Chondrocyte (in vitro differentiated cells): ENCODE measurements at places on chromosomes 13 and 19. TPM values are rescaled to one million over a fixed set of nuclear protein-coding genes. Genes with fewer than 3 reads are reported as not detected.

FKRP gene
- 25.2 to 27.7 TPM (median 26.6 TPM) in 3 replicates for total RNA-seq

GRCh38 chr19:3818918-3819317 is 32.7 kb upstream of the MATK start:
- no peak overlapping the region for H3K4me3 ChIP-seq
- DNase-seq, result no peak
- peaks cover 10% of the 10 kb centered on the region for H3K27me3 ChIP-seq
- H3K27ac ChIP-seq, result no peak overlapping the region
- no peaks in the 10 kb centered on the region for H3K36me3 ChIP-seq

GRCh38 chr13:97015661-97016350 is 21.5 kb upstream of the OXGR1 start:
- no peak overlapping the region for H3K27ac ChIP-seq
- no peak for DNase-seq
- peaks cover 11% of the 10 kb centered on the region for H3K27me3 ChIP-seq
- peaks cover 24% of the 10 kb centered on the region for H3K4me1 ChIP-seq
- no peaks in the 10 kb centered on the region for H3K36me3 ChIP-seq

SKA3 gene
- 3.1 to 4.7 TPM (median 4.2 TPM) in 3 replicates for total RNA-seq

- no peak overlapping the region for H3K4me3 ChIP-seq
- H3K36me3 ChIP-seq, result peaks cover 4% of the 10 kb centered on the region
- H3K27me3 ChIP-seq, result no peaks in the 10 kb centered on the region
- peak overlapping the region; percentile 38 for H3K27ac ChIP-seq
Measured at GRCh38 chr13:32737679-32738078, 151.4 kb downstream of the PDS5B start.

GRCh38 chr13:21833921-21834320 is 163.0 kb downstream of the FGF9 start:
- H3K27ac ChIP-seq, result no peak overlapping the region
- no peaks in the 10 kb centered on the region for H3K36me3 ChIP-seq
- H3K4me3 ChIP-seq, result no peak overlapping the region

PTPRS gene
- total RNA-seq, result 129 to 133 TPM (median 130 TPM) in 3 replicates

GRCh38 chr13:91369441-91369831 is 21.9 kb downstream of the MIR17HG start:
- peaks cover 14% of the 10 kb centered on the region for H3K4me1 ChIP-seq
- no peak overlapping the region for H3K27ac ChIP-seq
- no peak for DNase-seq
- H3K27me3 ChIP-seq, result no peaks in the 10 kb centered on the region
- H3K4me3 ChIP-seq, result no peak overlapping the region

CEACAM8 gene
- total RNA-seq, result not detected in 3 replicates

ZNF846 gene
- total RNA-seq, result 18.8 to 20.3 TPM (median 19.4 TPM) in 3 replicates

DNA sequence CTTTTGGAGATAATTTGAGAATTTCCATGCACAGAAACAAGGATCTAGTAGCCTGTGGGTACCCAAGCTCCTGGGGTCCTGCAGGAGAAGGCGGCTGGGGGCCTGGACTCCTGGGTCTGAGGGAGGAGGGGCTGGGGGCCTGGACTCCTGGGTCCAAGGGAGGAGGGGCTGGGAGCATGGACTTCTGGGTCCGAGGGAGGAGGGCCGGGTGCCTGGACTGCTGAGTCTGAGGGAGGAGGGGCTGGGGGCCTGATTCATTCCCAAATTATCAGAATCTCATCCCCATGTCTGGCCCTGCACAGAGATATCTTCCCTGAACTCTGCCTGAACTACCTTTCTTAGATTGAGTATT is 520 bp upstream of the RDH13 start:
- no peak for DNase-seq
- H3K27ac ChIP-seq, result no peak overlapping the region
- H3K27me3 ChIP-seq, result peaks cover 8% of the 10 kb centered on the region

DNA sequence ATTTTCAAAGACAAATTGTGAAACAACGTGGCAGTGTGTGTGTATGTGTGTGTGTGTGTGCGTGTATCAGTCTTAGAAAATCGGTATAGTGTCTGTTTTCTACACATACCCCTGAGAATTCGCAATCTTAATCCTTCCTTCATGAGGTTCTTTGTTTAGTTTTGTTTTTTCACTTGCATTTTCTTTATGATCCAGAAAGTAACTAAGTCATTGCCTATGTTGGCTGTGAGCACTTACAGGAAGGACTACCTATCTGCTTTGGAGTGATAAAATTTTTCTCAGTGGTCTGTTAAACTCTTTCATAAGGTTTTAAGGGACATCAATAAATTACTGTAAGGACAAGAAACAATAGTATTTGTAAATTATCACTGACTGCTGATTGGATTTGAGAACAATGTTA is 1587.1 kb downstream of the PCDH9 start:
- no peaks in the 10 kb centered on the region for H3K4me1 ChIP-seq
- H3K27me3 ChIP-seq, result no peaks in the 10 kb centered on the region
- H3K36me3 ChIP-seq, result no peaks in the 10 kb centered on the region
- no peak for DNase-seq
- H3K4me3 ChIP-seq, result no peak overlapping the region

- peaks cover 26% of the 10 kb centered on the region for H3K4me1 ChIP-seq
- no peak for DNase-seq
- H3K27me3 ChIP-seq, result no peaks in the 10 kb centered on the region
- H3K27ac ChIP-seq, result peak overlapping the region; percentile 93
- H3K36me3 ChIP-seq, result peaks cover 3% of the 10 kb centered on the region
Measured at GRCh38 chr19:18558604-18559003, 934 bp downstream of the KXD1 start.

DNA sequence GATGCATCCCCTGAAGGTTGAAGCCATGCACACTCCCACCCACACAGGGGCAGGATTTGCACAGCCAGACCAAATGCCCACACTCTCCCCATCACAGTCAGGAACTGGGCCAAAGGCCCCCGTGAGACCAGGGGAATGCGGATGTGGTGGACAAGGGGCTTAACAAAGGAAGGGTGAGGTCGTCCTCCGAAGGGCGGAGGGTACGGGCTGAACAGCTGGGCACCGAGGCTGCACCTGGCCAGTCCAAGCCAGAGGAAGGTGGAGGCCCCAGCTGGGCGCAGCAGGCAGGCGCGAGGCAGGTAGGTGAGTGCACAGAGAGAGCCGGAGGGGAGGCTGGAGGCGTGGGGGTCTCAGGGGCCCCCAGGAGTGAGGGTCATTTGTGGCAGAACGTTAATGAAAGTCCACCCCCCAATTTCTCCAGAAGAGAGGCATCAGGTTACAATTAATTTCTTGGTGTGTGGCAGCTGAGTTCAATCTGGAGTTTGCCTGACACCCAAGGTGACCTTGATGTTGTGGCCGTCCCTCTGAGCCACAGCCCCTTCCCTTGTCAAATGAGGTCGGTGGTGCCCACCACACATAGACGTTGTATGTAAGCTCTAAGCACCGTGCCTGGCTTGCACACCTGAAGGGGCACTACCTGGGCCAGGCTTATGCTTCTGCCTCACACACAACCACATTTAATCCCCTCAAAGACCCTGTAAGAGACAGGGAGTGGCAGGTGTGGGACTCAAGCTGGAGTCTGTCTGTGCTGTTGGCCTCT is 2.9 kb downstream of the KLK15 start:
- H3K36me3 ChIP-seq, result no peaks in the 10 kb centered on the region
- H3K4me3 ChIP-seq, result no peak overlapping the region
- DNase-seq, result peak; percentile 85
- H3K4me1 ChIP-seq, result peaks cover 3% of the 10 kb centered on the region

DNA sequence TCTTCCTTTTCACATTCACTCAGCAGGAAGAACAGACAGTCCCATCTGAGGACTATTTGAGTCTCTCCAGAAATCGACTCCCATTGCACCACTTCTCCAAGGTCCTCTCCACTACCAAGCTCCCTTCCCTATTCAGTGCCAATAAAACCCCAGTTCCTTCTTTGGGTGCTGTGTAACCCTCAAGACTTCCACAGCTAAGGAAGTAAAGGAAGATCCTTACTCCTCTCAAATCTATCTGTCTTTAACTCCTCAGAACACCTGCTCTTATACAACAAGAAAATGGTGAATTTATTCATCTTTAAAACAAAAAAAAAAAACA is 29.2 kb upstream of the TM9SF2 start:
- H3K4me1 ChIP-seq, result peaks cover 8% of the 10 kb centered on the region
- H3K27ac ChIP-seq, result no peak overlapping the region
- no peaks in the 10 kb centered on the region for H3K36me3 ChIP-seq
- H3K4me3 ChIP-seq, result no peak overlapping the region

IFNL1 gene
- not detected in 3 replicates for total RNA-seq

GRCh38 chr19:38277969-38278680 is 13.8 kb downstream of the SPINT2 start:
- H3K4me3 ChIP-seq, result no peak overlapping the region
- no peak for DNase-seq
- no peaks in the 10 kb centered on the region for H3K36me3 ChIP-seq
- H3K4me1 ChIP-seq, result peaks cover 40% of the 10 kb centered on the region

- DNase-seq, result no peak
- peaks cover 68% of the 10 kb centered on the region for H3K4me1 ChIP-seq
- no peaks in the 10 kb centered on the region for H3K27me3 ChIP-seq
- no peaks in the 10 kb centered on the region for H3K36me3 ChIP-seq
- H3K4me3 ChIP-seq, result peak overlapping the region; percentile 26
Measured at GRCh38 chr13:30895773-30896172, 10.3 kb upstream of the MEDAG start.

DNA sequence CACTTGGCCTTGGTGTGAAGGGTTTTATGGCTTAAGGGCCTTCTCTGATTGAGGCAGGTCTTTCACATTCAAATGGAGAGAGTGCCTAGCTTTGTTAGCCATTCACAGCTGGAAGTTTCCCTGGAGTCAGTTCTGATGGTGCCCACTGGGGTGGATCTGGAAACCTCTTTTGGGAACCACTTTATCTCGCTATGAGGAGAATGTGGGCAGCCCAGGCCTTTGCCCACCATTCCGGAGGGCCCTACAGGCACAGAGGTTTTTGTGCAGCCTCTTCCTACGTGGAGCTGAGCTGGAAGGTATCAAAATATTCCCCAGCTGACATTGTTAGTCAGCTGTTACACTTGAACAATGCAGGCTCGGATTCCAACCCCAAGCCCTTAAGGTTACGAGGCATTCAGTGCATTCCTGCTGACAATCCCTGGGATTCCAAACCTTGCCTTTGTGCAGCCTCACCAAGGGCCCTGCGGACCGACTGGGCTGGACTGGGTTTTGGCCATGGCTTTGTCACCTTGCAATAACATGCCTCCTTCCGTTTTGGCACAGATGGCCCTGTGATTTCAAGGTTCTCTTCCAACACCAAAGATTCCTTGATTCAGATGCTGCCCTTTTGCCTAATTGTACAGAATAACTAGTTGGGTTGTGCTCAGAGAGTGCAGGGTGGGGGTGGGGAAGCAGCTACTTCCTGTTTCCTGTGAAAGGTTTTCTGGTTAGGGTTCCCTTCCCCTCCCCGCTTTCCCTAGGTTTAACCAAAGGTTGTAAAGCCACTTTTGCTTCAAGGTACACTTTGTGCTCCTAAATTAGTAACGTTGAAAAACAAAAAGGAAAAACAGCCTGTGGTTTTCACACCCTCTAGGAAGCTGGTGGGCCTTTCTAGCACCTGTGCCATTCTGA is 27.0 kb downstream of the SAE1 start:
- no peak for DNase-seq
- peak overlapping the region; percentile 88 for H3K27ac ChIP-seq
- no peaks in the 10 kb centered on the region for H3K27me3 ChIP-seq
- H3K36me3 ChIP-seq, result peaks cover 18% of the 10 kb centered on the region

ZNF429 gene
- total RNA-seq, result 6.0 to 13.8 TPM (median 6.7 TPM) in 3 replicates

- no peaks in the 10 kb centered on the region for H3K36me3 ChIP-seq
- H3K4me3 ChIP-seq, result peak overlapping the region; percentile 52
- H3K4me1 ChIP-seq, result peaks cover 37% of the 10 kb centered on the region
- no peak for DNase-seq
- H3K27me3 ChIP-seq, result no peaks in the 10 kb centered on the region
- H3K27ac ChIP-seq, result peak overlapping the region; percentile 87
Measured at GRCh38 chr13:80141123-80141849, 199.6 kb downstream of the SPRY2 start.

KIR3DL2 gene
- total RNA-seq, result not detected in 3 replicates

- peaks cover 39% of the 10 kb centered on the region for H3K4me1 ChIP-seq
- H3K36me3 ChIP-seq, result no peaks in the 10 kb centered on the region
- no peak overlapping the region for H3K27ac ChIP-seq
- no peak for DNase-seq
Measured at GRCh38 chr19:55341171-55341588, 1.5 kb downstream of the KMT5C start.

DNA sequence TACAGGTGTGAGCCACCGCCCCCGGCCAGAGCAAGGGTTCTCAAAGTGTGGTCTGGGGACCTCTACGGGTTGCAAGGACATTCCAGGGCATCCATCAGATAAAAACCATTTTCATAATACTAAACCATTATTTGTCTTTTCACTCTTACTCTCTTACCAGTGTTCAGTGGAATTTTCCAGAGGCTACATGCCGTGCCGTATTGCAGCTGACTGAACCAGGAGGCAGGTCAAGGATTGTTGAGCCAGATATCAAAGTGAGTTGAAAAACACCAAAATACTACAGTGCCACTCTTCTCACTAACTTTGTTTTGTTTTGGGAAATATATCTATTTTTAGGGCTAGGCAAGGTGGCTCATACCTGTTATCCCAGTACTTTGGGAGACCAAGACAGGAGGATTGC is 7.2 kb upstream of the PNMA8B start:
- no peaks in the 10 kb centered on the region for H3K36me3 ChIP-seq
- no peak for DNase-seq
- H3K27ac ChIP-seq, result no peak overlapping the region
- peaks cover 14% of the 10 kb centered on the region for H3K4me1 ChIP-seq
- H3K27me3 ChIP-seq, result no peaks in the 10 kb centered on the region

DNA sequence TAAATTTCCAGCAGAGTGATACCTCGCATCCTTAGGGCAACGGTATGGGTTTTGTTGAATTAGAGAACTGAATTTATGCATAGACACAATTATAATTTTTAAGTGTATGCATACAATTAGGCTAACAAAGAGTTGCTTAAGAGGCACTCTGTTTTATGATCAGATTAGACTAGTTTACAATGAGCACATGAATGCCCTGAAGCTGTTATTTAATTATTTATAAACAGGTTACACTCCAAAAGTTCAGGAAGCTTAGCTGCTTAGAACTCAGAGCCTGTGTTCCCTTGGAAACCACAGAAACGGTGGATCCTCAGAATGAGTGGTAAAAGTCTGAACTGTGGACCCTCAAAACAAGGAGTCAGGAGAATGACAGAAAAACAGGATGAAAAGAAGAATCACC is 72.5 kb upstream of the FBXL3 start:
- H3K27ac ChIP-seq, result no peak overlapping the region
- H3K4me1 ChIP-seq, result no peaks in the 10 kb centered on the region
- no peaks in the 10 kb centered on the region for H3K27me3 ChIP-seq

GRCh38 chr19:40282920-40283319 is 2.2 kb downstream of the AKT2 start:
- no peak overlapping the region for H3K4me3 ChIP-seq
- H3K36me3 ChIP-seq, result no peaks in the 10 kb centered on the region
- peaks cover 50% of the 10 kb centered on the region for H3K4me1 ChIP-seq

GRCh38 chr19:8526345-8527091 is 12.6 kb upstream of the ZNF414 start:
- peak overlapping the region; percentile 36 for H3K27ac ChIP-seq
- no peak overlapping the region for H3K4me3 ChIP-seq
- H3K36me3 ChIP-seq, result peaks cover 8% of the 10 kb centered on the region

PROZ gene
- total RNA-seq, result not detected in 3 replicates

- H3K27me3 ChIP-seq, result no peaks in the 10 kb centered on the region
- H3K4me1 ChIP-seq, result peaks cover 18% of the 10 kb centered on the region
- peak overlapping the region; percentile 37 for H3K4me3 ChIP-seq
- peak overlapping the region; percentile 87 for H3K27ac ChIP-seq
- H3K36me3 ChIP-seq, result no peaks in the 10 kb centered on the region
Measured at GRCh38 chr19:18401580-18402112, 4.2 kb upstream of the LRRC25 start.

- no peak within 1 kb of the TSS for H3K4me3 ChIP-seq
- peaks cover 4% of the 10 kb centered on the region for H3K4me1 ChIP-seq
- DNase-seq, result no peak
- no peaks in the 10 kb centered on the region for H3K36me3 ChIP-seq
- H3K27me3 ChIP-seq, result peaks cover 16% of the 10 kb centered on the region
- H3K27ac ChIP-seq, result no peak within 1 kb of the TSS
Measured at GRCh38 chr19:50418176-50419021, at the start of gene SPIB. Gene SPIB, plus strand, starts transcription at chr19:50418938. Its CDS starts 25 bp downstream, at chr19:50418963.
